Anterior cingulate cortex (tissue), 58 donors: ENCODE measurements at places on chromosomes 5 and 9.

DNA sequence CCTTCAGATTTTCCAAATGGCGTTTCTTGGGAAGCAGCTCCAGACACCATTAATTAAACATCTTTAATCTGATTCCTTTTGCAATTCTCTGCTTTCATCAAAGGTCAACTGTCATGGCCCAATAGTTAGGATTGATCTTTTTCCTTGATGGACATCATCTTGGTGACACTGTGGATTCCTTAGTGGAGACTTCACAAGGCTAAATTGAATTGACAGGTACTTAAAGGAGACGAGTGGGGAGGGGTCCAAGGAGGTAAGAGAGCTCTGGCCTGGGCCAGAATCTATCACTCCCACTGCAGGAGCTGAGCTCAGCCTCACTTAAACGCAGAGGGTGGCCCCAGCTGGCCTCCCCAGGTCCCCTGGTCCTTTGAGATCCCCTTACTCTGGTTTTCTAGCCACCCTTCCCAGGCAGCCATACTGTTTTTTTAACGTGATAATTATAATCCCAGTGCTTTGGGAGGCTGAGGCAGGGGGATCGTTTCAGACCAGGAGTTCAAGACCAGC is 9.9 kb upstream of the HMCN2 start:
- no peak for DNase-seq

GRCh38 chr9:93059011-93059714 is 662 bp downstream of the SUSD3 start:
- DNase-seq: no peak

DNA sequence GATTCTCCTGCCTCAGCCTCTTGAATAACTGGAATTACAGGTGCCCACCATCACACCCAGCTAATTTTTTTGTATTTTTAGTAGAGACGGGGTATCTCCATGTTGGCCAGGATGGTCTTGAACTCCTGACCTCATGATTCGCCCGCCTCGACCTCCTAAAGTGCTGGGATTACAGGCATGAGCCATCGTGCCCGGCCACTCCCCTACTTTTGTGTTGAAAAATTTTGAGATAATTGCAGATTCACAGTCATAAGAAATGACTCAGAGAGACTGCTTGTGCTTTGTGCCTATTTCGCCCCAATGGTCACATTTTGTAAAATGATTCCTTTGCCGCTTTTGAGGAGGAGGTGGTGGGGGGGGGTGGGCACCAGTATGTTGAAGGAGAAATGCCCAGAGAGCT is 48.1 kb upstream of the SH3PXD2B start:
- no peak for DNase-seq

- no peak for DNase-seq
These were observed 7.2 kb downstream of the INSL6 start for GRCh38 chr9:5178126-5178805.

DNA sequence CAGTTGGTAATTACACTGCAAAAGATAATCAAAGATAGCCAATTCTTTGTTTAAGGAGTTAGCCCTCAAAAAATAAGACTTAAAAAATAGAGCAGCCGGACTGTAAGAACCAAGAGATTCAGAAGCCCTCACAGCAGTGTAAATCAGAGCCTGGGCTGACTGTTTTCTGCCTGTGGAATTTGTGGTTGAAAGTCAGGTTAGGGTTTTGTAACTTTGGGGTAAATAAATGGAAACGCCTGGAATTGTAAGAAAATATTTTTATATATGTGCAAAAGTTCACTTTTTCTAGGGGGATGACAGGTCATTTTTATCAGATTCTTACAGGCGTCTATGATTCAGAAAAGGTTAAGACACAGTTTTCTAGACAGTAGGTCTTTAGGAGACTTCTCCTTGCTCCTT is 35.6 kb downstream of the KLHL3 start:
- no peak for DNase-seq

GRCh38 chr5:75632321-75632720 is 21.1 kb downstream of the ANKDD1B start:
- no peak for DNase-seq

GRCh38 chr5:140262839-140263238 is 40.1 kb downstream of the PFDN1 start:
- no peak for DNase-seq

DNA sequence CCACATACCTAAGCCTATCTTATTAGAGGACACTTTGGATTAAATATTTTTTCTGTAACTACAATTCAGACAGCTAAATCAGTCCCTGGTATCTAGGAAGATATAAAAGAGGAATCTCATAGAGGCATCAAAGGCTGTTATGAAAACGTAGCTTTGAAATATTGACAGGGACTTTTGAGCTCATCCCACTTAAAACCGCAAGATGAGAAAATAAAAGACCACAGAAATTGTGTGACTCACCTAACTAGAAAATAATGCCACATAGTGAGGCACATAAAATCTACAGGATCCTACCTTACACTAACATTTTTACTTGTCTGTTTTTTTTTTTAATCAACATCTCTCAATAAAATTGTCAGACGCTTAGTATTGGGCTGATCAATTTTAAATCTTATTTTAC is 686.5 kb upstream of the COX7C start:
- no peak for DNase-seq

DNA sequence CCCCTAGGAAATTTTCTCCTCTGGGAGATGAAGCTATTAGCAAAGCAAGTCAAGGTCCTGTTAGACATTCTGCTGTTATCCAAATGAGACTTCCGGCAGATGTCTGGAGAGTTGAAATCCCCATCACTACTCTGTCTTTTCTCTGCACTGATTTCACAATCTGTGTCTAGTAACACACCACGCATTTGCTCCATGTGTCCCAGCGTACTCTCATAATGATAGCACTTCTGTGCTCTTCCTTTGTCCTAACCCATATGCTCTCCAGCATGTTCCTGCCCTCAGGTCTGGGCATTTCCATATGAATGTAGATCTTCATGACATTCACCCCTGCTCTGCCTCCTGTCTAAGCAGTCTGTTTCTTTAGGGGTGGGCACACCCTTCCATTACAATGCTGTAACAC is 1949.0 kb upstream of the WWC1 start:
- no peak for DNase-seq

DNA sequence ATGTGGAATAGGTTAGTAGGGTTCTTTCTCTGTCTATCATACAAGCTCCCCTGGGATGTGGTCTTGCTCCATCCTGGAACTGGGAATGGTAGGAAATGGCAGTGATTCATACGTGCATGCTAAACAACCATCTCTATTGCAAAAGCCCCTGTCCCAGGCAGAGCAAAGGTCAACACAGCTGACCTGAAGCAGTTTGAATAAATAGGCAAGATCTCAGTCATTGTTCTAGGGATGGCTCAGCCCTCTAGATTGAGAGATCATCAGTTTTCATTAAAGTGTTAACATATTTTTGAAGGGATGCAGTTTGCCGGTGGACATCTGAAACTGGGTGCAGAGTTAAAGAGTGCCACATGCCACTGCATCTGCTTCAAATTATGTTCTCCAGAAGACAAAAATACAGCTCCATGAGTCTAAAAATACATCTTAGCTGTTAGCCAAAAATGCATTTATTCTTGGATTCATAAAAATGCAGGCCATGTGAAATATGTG is 224.1 kb downstream of the ESM1 start:
- no peak for DNase-seq

DNA sequence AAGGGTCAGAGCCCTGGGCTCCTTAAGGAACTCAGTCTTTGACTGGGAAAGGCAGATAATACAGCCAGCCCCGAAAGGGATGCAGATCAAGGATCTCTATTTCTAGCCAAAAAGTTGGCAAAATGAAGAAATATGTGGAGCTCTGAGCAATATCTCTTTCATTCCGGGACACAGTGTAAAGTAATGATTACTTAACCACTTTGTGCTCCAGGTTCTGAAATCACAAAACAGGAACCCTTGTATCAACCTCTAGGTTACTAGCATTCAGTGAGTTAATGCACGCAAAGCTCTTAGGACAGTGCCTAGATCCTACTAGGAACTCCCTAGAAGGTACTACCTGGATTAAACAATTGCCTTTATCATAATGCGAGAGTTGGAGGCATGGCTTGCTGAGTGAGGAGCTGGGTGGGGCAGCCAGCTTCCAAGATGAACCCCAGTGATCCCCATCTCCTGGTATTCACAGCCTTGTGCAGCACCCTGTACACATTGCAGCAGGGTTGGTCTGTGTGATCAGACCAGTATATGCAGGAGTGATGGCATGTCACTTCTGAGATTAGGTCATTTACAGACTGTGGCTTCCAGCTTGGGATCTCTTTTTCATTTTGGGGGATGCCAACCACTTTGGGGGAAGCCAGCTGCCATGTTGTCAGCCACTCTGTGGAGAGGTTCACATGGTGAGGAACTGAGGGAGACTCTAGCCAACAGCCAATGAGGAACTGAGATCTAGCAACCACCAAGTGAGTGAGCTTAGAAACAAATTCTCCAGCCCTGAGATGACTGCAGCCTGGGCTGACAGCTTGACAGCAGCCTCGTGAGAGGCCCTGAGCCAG is 103.1 kb upstream of the SLC44A1 start:
- DNase-seq: no peak

- no peak for DNase-seq
These were observed 150.4 kb downstream of the FSTL4 start for GRCh38 chr5:133461796-133462516.

- no peak for DNase-seq
These were observed 135.1 kb downstream of the RPS23 start for GRCh38 chr5:82142928-82143577.

GRCh38 chr9:121999556-121999955 is 93.6 kb downstream of the TTLL11 start:
- DNase-seq: no peak

DNA sequence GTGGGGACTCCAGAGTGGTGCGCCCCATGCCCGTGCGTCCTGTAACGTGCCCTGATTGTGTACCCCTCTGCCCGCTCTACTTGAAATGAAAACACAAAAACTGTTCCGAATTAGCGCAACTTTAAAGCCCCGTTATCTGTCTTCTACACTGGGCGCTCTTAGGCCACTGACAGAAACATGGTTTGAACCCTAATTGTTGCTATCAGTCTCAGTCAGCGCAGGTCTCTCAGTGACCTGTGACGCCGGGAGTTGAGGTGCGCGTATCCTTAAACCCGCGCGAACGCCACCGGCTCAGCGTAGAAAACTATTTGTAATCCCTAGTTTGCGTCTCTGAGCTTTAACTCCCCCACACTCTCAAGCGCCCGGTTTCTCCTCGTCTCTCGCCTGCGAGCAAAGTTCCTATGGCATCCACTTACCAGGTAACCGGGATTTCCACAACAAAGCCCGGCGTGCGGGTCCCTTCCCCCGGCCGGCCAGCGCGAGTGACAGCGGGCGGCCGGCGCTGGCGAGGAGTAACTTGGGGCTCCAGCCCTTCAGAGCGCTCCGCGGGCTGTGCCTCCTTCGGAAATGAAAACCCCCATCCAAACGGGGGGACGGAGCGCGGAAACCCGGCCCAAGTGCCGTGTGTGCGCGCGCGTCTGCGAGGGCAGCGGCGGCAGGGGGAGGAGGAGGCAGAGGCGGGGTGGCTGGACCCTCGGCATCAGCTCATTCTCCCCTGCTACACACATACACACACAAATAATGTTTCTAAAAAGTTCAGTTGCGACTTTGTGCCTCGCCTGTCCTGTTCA is 668 bp downstream of the GLIS3 start:
- DNase-seq: no peak

- DNase-seq: no peak
These were observed 118.3 kb upstream of the KLF9 start for GRCh38 chr9:70532716-70533115.

GRCh38 chr9:5850724-5851122 is 17.8 kb upstream of the ERMP1 start:
- DNase-seq: no peak

GRCh38 chr9:88221105-88221504 is 82.8 kb upstream of the SPATA31C2 start:
- no peak for DNase-seq

DNA sequence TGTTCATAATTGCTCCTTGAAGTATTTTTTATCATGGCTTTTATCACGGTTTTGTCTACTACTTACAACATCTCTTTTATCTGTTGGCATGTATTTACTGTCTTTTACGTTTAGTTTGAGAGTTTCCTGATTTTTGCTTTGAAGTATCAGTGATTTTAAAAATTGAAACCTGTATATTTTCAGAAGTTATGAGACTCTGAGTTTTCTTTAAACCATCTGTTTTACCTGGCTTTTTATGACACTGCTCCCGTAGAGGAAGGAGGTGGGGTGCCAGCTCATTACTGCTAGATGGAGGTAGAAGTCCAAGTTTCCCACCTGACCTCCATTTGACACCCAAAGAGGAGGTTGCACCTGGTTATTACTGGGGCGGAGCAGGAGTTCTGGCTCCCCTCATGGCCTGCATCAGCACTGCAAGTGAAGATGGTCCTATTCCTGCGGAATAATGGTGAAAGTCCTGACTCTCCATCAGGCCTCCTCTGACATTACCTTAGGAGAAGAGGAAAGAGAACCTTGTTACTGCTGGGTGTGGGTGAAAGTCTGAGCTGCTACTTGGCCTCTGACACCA is 10.0 kb upstream of the ZNF131 start:
- no peak for DNase-seq

- no peak for DNase-seq
These were observed 27.9 kb upstream of the GLRX start for GRCh38 chr5:95850391-95850894.

DNA sequence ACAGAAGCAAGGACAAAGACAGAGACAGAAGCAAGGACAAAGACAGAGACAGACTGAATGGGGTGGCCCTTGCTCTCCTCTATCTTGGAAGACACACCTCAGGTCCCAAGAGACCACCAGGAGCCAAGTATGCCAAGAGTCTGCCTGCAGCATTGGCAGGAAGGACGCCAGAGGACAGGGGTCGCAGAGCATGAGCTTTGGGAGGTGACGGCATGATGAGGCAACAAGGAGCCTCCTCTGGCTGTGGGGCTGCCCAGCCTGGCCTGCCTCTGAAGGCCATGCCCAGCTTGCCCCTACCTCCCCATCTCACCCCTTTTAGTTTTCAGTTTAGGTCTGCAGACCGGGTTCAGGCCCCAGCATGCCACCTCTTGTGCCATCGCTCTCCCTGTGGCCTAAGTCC is 17.6 kb downstream of the PDGFRB start:
- no peak for DNase-seq

DNA sequence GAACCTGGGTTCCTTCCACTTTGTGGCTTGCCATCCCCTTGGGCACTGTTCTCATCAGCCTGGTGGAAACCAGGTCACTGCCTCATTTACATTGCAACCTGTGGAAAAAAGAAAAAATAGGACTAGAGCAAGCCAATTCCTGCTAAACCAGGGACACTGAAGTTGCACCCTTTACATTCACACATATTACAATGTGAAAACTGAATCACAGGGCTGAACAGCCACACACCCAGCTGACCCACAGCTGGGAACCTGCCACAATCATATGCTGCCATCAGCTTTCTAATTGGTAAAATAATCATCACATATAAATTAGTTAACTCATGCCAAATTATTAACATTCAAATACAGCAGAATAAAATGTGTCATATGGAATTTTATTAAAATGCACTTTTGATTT is 94.5 kb downstream of the CDH6 start:
- DNase-seq: no peak

- no peak for DNase-seq
These were observed 192.3 kb downstream of the DTWD2 start for GRCh38 chr5:118796081-118796480.

DNA sequence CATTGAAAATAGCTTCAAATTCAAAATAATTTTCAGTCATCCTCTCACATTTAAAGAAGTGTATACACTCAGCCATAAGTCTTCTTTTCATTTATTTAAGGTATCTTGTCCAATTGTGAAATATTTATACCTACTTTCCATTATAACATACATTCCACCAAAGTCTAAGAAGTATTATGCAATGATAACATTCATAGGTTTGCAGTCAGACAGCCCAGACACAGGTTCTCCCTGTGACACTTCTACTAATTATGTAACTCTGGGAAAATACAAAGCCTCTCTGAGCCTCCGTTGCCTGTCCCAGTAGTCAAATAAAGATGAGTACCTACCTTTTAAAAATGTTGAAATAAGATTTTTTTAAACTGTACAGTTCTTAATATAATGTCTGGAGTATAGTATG is 320.9 kb upstream of the RPS23 start:
- no peak for DNase-seq
